ENCODE measurements at places on chromosomes 7 and 10.

- no peak for DNase-seq
These were observed 110.4 kb downstream of the RAMP3 start for GRCh38 chr7:45268013-45268412.

DNA sequence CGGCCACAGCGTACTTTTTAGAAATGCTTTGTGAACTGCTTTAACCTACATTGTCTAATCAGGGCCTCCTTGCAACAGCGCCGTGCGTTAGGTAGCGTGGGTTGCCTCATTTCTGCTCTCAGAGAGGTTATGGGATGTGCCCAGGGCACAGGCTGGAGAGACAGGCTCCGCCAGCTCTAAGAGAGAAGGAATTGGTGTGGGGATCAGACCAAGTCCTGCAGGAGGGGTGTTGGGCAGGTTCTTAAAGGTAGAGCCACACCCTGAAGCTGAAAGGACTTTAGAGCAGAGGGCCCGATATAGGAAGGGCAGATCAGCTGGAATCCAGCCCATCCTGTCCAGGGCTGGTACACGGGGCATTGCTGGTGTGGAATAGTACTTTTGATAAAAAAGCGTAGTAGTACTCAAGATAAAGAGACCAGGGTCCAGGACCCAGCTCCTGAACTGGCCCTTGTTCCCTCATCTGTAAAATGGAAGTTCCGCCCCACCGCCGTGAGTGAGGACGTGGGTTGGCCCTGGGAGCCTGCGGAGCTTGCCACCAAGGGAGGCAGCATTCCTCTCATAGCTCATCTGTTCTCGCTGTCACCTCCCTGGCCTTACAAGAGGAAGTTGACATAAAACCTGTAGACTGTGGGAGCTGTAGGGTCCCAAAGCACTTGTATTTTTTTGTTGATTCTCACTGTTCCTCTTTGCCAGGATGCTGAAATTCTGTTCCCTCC, 37.2 kb downstream of the TMEM120A start:
- peak; percentile 75 for DNase-seq

DNA sequence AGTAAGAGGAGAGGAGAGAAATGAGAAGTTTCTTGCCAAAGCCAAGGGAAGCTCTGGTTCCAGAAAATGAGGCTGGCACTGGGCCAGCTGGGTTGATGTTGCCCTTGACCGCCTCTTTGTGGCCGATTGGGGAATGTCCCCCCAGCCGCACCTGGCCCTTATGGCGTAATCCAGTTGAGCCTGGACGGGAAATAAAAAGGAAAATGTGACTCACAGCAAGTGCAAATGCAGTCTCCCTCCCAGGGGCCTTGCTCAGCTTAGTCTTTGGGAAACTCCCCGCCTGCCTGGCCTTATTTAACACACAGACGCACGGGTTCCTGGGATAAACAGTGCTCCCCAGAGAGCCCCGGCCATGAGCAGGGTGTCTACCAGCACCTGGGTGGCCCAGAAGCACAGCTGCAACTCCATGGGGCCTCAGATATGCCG, 174.8 kb downstream of the KIAA1217 start:
- DNase-seq: peak; percentile 88

GRCh38 chr10:36129051-36129450, 487.0 kb upstream of the FZD8 start:
- DNase-seq: no peak
